ENCODE measurements at places on chromosomes 2 and 18.

GRCh38 chr2:227256605-227257004 is 68.4 kb upstream of the MFF start:
- DNase-seq: no peak

- no peak for DNase-seq
These were observed 6.3 kb downstream of the KHK start for GRCh38 chr2:27092696-27093429.

GRCh38 chr18:35662293-35663062 is 80.9 kb downstream of the GALNT1 start:
- no peak for DNase-seq

GRCh38 chr18:74268933-74269620 is 22.7 kb downstream of the CYB5A start:
- DNase-seq: no peak

DNA sequence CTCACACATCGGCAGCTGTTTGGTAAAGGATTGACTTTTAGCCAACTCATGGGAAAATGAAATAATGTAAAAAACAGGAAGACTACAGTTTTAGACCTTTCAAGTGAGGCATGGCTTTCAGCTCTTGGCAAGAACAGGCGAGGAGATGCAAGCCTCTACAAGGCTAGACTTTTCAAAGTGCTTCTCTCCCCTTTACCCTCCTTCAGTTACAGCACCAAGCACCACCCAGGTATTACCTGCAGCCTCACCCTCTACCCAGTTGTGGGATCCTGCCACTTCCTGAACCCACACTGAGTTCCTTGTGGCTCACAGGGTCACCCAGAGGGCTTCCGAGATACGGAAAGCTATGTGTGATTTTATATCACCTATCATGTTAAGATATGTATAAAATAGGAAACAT is 14.7 kb downstream of the UGT1A10 start:
- no peak for DNase-seq

DNA sequence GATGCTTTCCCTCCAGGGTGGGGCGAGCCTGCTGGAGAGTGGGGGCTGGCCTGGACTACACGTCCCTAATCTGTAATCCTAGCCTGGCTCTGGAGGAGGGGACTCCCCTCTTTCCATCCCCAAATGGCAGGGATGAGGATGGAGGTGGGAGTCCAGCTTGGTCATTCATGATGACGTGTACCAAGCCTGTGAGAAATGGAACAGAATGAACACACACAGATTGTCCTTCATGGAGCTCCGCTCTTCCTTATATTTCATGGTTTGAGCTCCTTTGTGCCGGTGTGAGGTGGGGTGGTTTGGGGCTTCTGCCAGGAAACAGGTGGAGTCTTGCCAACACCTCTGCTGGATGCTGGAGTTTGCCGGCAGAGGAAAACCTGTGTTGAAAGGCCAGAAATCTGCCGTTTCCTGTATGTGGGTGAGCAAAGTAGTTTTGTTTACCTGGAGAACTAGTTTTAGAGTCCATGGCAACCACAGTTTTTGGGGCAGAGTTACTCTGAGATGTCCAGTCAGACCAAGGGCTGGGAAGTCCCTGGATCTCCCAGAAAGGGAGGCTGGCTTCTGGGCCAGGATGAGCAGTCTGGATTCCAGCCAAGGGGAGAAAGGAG is 417.6 kb upstream of the MEX3C start:
- DNase-seq: no peak

GRCh38 chr2:109702250-109702985 is 88.3 kb downstream of the SOWAHC start:
- DNase-seq: no peak

DNA sequence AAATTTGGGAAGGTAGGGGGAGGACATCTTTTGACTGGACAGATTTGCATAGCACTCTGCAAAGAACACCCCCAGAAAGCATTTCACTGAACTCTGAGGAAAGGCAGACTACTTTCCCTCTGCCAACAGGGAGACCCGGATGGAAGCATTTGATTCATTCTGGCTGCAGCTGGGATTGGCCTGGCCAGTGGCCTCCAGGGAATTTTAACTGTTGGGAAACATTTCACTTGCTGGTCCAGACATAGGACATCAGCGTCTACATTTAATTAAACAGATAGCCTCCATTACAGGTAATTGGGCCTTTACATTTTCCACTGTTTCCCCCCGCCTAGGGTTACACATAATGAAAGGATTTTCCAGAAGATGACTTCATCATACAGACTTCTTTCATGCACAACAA is 92.8 kb downstream of the MARCHF4 start:
- DNase-seq: no peak

- no peak for DNase-seq
These were observed 6.3 kb downstream of the RNPEPL1 start for GRCh38 chr2:240574386-240575100.

DNA sequence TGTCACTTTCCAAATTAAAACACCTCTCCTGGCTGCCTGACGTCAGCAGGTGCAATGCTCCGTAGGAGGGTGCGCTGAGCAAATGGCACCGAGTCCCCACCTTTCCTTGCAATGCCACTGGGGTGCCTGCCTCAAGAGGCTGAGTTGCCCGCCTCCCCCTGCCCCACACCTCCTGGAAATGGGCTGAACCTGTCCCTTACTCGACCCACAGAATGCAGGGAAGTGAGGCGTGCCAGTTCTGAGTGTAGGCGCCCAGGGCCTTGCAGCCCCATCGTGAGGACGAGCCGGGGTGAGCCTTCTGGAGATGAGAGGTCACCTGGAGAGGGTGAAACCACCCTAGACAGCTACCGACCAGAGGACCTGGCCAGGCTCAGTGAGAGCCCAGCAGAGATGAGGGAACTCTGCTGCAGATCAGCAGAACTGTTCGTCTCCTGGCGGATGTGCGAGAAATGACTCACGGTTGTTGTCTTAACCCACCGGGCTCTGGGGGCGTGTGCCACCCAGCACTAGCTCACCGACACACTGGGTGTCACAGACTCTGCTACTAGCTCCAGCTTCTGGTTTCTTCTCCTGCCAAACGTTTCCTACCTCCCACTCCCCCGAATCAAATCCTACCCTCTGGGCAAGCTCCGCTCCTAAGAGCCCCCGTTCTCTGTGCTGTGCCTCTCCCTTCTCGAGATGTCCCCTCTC is 168.7 kb upstream of the HDAC4 start:
- no peak for DNase-seq

- no peak for DNase-seq
These were observed 667 bp downstream of the GFPT1 start for GRCh38 chr2:69386360-69386759.

- no peak for DNase-seq
These were observed 201.3 kb downstream of the EPHA4 start for GRCh38 chr2:221370857-221371211.

- DNase-seq: no peak
These were observed 2.1 kb downstream of the GATA6 start for GRCh38 chr18:22171258-22172119.

DNA sequence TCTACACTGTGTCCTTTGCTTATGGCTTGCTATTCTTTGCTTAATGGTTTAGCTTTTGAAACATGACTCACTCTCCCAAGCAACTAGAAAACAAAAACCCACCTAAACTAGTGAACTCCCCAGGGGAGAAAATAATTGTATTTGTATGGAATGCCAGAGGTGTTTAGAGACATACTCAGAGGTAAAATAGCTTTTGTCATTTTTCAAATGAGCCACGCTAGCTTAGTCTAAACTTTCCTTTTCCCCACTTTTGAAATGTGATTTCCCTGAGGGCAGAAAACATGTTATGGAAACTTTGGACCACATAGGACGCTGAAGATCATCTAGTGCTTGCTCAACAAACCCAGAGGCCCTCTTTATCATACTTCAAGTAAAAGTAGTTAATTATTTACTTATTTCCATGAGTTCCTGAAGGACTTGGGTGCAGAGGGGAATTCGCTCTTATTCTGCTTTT is 16.5 kb upstream of the CYTIP start:
- no peak for DNase-seq

GRCh38 chr2:181738074-181738473 is 57.8 kb upstream of the NEUROD1 start:
- no peak for DNase-seq

DNA sequence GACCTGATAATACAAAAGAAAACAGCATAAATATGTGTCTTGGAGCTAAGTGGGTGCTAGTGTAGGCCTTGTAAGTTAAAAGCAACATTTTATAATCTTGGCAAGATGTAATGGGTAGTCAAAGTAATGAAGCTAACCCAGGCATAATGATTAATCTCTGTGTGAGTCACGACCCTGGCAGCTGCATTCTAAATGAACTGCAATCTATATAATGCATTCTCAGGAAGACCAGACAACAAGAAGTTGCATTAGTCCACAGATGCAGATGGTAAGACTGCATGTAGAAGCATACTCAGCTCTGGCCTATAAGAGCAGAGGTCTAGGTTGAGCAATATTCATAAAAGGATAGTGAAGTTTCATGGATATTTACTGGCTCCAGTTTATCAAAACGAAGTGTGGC is 85.6 kb upstream of the ETAA1 start:
- no peak for DNase-seq

DNA sequence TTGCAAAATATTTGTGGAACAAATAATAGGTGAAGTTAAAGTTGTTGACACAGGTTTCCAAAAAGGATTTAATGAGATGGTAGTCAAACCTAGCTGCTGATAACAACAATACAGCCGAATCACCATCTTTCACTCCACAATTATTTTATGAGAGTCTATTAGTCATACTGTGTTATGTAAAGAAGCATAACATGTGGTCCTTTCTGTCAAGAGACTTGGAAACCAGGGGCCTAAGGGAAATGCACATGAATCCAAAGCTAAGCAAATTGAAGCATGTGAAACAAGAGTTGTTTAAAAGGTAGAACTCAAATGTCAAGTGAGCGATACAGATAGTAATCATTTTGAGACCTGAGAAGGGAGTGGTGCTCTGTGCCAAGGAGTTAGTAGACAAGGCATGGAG is 16.0 kb downstream of the CD28 start:
- no peak for DNase-seq

DNA sequence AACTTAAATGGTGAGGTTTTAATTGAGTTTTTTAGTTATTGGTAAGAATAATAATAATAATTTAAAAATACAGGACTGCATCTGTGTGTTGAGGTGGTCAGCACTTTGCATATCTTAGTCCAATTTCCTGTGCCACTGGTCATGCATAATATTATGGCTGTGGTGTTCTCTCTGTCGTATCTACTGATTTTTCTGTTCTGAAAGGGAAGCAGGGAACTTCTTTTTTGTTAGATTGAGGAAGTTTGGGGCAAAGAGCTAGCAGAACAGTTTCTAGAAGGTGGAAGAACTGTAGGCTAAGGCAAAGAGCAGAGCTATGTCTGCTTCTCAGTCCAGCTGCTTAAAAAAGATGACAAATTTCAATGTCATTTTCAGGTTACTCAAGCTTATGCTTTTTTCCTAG is 74.3 kb downstream of the XRCC5 start:
- no peak for DNase-seq

DNA sequence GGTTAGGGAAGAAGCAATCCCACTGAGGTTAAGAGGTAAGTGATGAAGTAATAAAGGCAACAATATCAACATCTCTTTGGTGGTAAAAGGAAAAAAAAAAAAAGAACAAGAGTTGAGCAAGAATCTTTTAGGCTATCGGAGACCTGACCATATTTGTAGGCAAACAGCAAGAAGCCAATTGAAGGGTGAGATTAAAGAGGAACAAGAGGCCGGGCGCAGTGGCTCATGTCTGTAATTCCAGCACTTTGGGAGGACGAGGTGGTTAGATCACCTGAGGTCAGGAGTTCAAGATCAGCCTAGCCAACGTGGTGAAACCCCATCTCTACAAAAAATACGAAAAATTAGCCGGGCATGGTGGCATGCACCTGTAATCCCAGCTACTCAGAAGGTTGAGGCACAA is 11.3 kb downstream of the VPS54 start:
- DNase-seq: no peak

DNA sequence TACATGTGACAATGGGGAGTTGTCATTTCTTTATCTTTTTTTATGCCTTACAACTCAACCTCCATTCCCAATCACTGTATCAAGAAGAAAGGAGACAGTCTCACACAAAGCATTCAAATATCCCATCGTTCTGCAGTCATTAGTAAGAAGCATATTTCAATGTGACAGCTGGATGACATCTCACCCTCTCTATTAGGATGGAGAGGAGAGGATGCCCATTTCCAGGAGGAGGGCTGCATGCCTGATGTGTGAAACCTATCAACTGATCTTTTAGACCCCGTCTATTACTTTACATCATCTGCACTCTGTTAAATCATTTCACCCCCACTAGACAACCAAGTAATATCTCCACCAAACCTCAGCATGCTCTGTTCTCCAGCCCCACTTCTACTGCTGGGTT is 292.7 kb upstream of the CHAC2 start:
- no peak for DNase-seq

DNA sequence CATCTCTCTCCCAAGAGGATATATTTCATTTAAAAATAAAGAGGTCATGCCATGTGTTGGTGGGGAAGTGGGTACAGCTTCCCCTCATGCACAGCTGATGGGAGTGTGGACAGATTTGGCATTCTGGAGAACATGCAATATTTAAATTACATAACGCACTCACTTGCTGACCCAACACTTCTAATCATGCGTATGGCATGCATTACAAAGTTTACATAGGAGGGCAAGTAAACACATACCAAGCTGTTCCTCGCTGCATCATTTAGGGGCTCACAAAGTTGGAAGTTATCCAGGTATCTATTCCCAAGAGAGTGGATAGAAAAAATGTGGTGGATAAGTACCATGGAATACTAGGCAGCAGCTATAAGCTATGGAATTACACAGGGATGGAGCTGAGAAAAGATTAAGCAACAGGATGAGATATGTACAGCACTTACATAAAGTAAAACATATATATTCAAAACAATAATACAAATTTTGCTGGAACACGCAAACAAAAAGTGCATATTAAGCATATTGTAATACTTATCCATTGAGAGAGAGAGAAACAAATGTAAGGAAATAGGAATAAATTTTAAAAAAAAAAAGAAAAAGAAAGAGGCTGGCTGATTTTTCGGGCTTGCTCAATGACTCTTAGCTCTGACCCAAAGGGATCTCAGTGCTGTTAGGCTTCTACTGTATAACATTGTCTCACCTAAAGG is 11.0 kb downstream of the CYP1B1 start:
- DNase-seq: no peak

- DNase-seq: no peak
These were observed 6.7 kb upstream of the IAH1 start for GRCh38 chr2:9467687-9468086.

DNA sequence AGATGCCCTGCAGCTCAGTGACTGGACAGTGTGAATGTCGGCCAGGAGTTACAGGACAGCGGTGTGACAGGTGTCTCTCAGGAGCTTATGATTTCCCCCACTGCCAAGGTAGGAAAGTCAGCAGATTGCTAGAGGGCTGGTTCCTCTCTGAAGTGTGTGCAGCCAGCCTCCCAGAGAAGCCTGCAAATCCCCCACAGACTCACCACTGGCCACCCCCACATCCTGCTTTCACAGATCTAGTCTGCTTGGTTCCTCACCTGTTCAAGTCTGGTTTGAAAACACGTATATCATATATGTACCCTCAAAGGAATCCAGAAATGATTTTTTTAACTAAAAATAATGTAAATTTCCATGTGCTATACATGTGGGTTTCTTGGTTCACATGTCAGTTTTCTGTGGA is 121.1 kb downstream of the LAMA3 start:
- no peak for DNase-seq

- no peak for DNase-seq
These were observed 35.8 kb upstream of the DYSF start for GRCh38 chr2:71417300-71418202.
